ENCODE measurements at places on chromosomes 6 and 20.

DNA sequence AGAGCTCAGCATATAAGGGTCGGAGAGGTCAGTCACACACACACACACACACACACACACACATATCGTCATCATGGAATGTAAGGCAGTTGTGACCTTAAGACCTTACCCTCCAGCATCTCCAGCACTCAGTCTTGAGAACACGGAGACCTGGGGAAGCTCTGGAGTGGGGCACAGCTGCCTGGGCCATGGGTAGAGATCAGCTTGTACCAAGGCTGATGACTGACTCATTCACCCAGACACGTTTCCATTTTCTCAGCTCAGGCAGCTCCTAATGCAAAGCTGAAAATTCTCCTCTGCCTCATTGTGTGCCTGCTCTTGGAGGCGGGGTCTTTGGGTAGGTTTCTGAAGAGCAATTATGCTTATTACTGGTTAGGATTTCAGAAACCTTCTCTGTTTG lies 38.3 kb upstream of the PDYN start:
- no peak for DNase-seq

- DNase-seq: no peak
These were observed 96.5 kb downstream of the HFE start for GRCh38 chr6:26183581-26184366.

- no peak for DNase-seq
These were observed 396.3 kb upstream of the EYS start for GRCh38 chr6:66103354-66103753.

DNA sequence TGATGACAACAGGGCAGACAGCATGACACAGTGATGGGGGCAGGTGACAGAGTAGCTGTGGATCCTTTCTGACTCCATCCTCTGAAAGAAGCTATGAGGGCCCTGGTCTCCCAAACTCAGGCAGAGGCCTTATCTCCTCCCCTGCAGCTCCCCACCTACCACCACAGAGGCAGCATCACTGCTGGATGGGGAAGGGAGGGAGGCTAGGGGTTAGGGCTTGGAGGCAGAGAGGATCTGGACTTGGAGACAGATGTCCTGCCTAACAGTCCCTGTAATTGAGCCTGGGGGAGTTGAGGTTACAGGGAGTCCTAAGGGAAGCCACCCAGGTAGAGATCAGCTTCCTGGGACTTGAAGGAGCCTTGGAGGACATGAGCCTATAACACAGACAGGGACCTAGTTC lies 37.9 kb downstream of the FAM110A start:
- no peak for DNase-seq

- DNase-seq: no peak
These were observed 493.9 kb upstream of the SOX4 start for GRCh38 chr6:21099338-21100314.

- no peak for DNase-seq
These were observed 163.9 kb downstream of the FAXC start for GRCh38 chr6:99185525-99185924.

GRCh38 chr20:16368645-16369292 lies 204.5 kb downstream of the KIF16B start:
- no peak for DNase-seq

DNA sequence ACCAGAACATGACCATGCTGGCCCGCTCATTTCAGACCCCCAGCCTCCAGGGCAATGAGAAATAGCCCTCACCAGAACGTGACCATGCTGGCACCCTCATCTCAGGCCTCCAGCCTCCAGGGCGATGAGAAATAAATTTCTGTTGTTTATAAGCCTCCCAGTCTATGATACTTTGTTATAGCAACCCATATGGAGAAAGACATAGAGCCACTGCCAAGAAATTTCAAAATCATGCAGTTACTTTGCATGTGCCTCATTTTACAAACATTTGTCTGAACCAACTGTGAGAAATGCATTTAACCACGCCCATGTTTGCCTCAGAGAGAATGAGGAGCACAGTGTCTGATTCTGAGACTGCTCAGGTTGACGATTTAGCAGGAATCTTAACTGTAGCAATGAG lies 15.5 kb downstream of the CYP39A1 start:
- no peak for DNase-seq

DNA sequence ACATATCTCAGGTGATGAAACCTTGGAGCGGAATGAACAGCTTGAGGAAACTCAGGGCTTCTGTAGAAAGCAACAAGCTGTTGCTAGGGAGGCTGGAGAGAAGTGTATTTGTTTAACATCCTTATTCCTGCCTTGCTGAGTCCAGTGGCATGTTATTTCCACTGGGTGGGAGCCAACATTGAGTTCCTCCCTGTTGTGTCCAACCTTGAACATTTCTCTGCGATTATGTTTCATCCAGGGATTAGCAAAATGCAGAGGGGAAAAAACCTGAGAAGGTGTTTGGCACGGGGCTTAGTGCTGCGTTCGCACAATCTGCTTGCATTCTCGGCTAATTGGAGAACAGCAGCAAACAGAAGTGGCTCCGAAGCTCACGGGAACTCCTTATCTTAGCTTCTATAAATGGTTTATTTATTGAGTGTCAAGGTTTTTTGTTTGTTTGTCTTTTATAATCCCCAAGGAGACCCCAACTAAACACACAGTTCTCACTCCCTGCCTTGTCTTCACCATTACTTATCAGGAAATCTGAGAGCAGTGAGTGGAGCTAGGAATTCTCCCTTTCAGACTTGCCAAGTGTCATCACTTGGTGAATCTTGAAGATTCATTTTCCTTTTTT lies 412.8 kb downstream of the CDC5L start:
- no peak for DNase-seq

DNA sequence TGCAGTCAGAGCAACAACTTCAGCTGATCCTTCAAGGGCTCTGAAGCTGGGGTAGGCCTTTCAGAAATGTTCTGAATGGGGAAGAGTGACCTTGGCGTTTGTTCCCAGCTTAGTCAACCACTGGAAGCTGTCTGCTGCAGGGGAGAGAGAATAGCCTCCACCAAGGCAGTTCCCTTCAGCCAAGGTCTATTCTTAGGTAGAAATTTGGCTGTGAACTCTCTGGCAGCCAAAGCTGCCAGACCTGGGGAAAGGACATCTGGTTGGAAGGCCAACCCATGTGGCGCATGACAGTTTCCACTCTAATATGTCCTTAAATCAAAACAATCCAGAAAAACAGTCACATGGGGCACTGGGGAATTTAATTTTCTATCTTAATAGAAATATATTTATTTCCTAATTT lies 60.1 kb downstream of the FBXO5 start:
- no peak for DNase-seq

DNA sequence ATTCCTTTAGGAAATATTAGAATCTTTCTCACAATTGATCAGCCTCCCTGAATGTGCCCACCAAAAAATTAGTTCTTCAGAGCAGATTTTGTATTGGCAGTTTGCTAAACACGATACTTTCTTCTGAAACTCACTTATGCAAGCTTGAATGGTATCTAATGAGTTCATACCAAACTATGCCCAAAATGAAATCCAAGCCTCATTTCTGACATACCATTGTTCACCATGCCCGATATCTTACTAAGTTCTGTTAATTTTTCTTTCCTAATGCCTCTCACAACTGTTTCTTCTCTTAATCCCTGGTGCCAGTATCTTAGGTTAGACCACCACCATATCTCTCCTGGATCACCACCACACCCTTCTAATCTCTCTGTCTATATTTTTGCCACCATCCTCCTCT lies 755.9 kb downstream of the KIF16B start:
- DNase-seq: no peak
